ENCODE measurements at places on chromosomes 13 and 19. TPM values are rescaled to one million over a fixed set of nuclear protein-coding genes. Genes with fewer than 3 reads are reported as not detected.

GRCh38 chr13:42239161-42239560 is 32.8 kb upstream of the AKAP11 start:
- no peak for DNase-seq

- no peak for DNase-seq
Observed at GRCh38 chr13:49292742-49293486, 45.2 kb downstream of the CDADC1 start.

DMKN gene
- total RNA-seq, result 40.7 TPM

DNA sequence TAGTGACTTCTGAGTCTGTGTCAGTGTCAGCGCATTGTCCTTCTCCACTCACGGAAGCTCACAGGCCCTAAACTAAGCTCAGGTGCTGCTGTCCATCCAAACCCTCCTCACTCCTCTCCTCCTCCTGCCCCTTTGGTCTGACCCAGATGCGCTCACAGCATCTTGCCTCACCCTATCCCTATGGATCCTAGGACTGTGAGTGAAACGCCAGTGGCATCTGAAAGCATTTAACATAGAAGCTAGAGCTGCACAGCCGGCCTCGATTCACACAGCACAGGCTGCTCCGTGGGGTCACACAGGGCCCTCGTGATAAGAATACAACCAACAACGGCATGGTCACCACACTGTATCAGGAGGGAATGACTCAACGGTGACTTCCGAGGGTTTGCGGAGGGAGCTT is 149.1 kb upstream of the SPACA7 start:
- DNase-seq, result no peak

- no peak for DNase-seq
Observed at GRCh38 chr13:38539632-38540031, 147.2 kb upstream of the FREM2 start.

GSX1 gene
- total RNA-seq, result not detected

DNA sequence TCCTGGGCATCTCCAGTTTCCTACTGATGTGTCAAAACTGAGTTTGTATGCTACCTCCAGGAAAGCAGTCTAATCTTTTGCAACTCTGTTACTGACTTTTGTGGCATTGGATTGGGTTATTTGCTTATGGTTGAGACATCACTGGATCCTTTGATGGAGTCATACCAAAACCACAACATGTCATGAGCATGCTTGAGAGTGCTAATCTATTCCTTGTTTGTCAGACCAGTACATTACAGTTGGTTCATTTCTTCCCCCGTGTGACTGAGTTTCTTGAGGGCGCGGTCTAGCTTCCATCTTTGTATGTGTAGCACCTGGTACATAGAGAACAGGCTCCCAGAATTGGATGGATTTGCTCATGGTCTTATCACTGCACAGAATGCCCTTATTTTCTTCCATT is 43.2 kb downstream of the SUGT1 start:
- DNase-seq, result no peak

- no peak for DNase-seq
Observed at GRCh38 chr19:19111967-19112580, 26.2 kb downstream of the TMEM161A start.

GRCh38 chr19:40614622-40615411 is 13.6 kb downstream of the LTBP4 start:
- peak; percentile 79 for DNase-seq

All from omental fat pad (tissue), 4 donors.